ENCODE measurements at places on chromosomes 12 and 14.

DNA sequence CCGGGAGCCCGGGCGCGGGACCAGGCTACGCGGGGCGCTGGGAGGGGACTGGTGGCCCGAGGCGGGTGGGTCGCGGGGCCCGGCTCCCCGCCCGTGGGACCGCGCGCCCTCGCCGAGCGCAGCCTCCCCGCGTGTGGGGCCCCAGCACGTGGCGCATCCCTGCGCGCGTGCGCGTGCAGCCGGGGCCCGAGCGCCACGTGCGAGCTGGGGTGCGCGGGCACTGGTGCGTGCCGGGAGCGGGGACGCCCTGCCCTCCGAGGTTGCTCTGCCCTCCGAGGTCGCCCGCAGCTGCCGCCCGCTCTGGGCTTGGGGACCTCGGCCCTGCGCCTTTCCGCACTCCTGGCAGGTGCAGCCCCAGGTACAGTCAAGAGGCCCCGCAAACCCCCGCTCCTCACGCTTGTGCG lies 365 bp upstream of the CCDC88C start:
- no peak for DNase-seq

- DNase-seq = no peak
Measured at GRCh38 chr14:65377576-65377975, 35.0 kb upstream of the FUT8 start.

- DNase-seq = peak; percentile 37
Measured at GRCh38 chr14:100654814-100655740, 67.9 kb upstream of the BEGAIN start.

GRCh38 chr12:95224202-95225170 lies 6.9 kb downstream of the VEZT start:
- DNase-seq = no peak

DNA sequence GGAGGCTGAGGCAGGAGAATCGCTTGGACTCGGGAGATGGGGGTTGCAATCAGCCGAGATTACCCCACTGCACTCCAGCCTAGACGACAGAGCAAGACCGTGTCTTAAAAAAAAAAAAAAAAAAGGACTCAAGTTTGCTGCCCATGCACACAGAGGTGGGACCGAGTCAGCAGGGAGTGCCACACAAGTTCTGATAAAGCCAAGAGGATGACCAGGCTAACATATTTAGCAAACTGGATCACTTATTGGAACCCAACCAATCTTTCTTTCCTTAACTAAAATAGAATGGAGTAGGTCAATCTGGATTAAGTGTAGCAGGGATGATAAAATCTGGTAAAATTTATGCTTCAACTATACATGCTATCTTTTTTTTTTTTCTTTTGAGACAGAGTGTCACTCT lies 190.4 kb upstream of the FOXN3 start:
- no peak for DNase-seq

GRCh38 chr14:59354666-59355065 lies 110.5 kb downstream of the GPR135 start:
- no peak for DNase-seq

- no peak for DNase-seq
Measured at GRCh38 chr12:44777044-44777443, 99.1 kb downstream of the NELL2 start.

- no peak for DNase-seq
Measured at GRCh38 chr14:20490563-20490962, 14.8 kb upstream of the RNASE10 start.

GRCh38 chr12:75974323-75975187 lies 57.0 kb downstream of the PHLDA1 start:
- no peak for DNase-seq

DNA sequence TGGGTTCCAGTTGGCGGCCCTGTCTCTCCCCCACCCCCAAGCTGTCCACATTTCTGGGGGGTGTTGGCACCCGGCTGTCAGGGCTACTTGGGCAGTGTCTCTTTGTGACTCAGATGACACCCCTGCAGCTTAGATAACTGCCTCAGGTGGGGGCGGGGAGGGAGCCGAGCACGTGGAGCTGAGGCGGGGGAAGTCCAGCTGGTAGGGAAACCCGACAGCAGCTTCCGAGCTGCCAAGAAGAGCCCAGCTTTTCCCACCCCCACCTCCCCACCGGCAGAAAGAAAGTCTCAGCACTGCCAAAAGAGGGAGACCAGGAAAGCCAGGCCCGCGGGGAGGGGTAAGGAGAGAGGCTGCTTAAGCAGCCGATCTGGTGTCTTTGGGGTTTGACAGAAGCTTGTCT lies 1.4 kb downstream of the LRTM2 start:
- DNase-seq = no peak

GRCh38 chr12:7229741-7230140 lies 40.3 kb downstream of the PEX5 start:
- no peak for DNase-seq

DNA sequence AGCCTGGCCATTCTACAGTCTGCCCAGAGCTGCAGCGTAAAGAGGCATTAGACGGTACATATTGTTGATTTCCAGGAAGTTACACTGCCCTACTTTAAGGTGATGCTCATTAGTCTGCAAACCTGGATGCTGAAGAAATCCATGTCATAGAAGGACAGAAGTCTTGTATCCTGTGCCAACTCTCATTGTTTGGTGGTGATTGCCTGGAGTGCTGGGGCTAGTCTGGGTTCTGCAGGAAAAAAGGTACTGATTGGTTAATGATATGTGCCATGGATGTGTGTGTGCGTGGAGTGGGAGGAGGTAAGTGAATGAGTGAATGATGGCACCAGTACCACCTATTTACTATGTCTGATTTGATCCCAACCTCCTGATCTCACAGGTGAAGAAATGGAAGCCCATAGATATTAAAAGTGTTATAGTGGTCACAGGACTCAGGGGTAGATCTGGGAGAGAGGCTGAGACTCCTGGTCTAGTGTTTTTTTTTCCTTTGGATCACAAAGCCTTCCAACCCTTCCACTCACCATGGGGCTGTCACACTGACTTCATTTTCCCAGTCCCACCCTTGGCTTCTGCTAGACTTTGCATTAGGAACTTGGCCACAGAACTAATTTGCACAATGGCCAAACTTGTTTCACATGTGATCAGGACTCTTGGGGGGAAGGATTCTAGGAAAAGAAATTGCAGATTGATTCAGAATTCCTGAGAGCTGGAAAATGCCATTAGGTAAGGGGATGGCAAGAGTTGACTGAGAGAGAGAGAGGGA lies 96.1 kb downstream of the TMX1 start:
- DNase-seq = no peak

DNA sequence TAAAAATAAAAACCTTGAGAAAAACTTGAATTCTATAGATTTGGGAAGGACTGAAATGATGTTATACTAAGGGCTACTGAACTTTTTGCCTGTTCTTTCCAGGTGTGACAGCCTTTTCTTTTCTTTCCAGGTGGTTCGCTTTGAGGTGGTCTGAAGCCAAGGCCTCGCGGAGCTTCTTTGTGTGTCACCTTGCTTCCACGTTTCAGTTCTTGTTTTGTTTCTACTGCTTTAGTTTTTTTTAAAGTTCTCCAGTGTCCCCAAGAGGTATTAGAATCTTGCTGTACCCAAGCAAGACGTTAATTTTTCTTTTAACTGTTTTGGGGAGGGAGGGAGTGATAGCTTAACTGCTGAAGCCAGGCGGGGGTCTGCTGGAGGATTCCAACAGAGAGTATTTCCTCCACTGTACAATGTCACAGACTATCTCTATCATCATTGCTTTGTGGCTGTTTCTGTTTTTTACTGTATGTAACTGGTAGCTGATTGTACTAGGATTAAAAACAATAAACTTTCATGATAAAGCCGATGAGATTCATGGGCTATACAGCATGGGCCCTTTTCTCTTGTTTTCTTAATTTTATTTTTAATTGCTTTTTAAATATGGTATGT lies 40.2 kb downstream of the PROX2 start:
- no peak for DNase-seq

- no peak for DNase-seq
Measured at GRCh38 chr12:112535637-112536366, 117.1 kb downstream of the PTPN11 start.

DNA sequence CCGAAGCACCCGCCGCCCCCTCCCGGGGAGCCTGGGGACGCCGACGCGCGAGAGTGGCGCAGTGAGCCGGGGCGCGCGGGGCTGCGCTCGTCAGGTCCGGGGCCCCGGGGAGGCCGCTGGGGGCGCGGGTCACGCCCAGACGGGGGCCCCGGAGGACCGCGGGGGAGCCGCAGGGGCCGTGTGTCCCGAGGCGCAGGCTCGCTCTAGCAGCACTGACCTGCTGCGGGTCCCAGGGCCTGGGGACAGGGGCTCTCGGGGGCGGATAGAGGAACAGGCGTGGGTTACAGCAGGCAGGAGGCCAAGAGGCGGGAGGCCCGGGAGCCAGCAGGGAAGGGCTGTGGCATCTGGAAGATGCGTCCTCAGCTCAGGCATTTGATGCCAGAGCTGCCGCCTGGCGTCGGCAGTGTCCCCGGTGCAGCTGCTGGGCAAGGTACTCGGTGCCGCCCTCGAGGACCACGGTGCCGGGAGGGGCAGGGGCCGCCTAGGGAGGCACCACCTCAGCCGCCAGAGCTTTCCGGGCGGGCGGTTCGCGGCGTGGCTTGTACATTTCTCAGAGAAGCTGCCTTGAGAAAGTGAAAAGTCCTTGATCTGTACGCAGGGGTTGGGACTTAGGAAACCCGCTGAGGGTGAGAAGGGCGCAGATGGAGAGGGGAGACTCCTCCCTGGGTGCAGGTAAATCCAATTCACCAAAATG lies 1.2 kb downstream of the WNT5B start:
- no peak for DNase-seq

DNA sequence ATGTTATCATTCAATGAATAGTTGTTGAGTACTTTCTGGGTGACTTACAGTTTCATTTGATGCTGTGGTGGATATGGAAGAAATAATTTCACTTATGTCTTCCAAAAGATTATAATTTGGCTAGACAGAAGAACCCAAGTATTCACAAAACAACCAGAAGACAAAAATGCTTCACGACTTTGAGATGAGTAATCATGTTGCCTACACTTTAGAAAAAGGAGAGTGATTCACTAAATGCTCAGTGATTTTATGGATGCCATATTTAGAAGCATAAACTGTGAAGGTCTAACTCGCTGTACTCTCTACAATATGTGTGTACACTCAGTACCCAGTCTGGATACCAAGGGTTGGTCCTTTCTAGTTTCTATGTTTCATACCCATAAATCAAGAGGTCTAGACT lies 101.3 kb upstream of the E2F7 start:
- DNase-seq = no peak

- no peak for DNase-seq
Measured at GRCh38 chr12:110796952-110797351, 49.8 kb upstream of the CCDC63 start.

DNA sequence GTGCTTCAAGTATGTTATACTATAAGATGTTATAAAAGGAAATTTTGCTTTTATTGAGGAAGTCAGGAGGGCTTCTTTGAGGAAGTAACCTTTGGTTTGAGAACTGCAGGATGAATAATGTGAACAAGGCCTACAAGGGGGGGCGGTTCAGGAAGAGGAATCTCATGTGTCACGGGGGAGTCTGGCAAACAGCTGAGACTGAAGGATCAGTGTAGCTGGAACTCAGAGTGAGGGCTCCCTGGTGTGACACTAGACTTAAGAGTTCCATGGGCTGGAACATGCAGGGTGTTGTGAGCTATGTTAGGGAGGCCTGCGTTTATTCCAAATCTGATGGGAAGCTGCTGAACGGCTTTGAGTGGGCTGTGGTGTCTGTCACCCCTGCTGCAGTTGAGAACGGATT lies 62.3 kb downstream of the UNC79 start:
- DNase-seq = no peak

DNA sequence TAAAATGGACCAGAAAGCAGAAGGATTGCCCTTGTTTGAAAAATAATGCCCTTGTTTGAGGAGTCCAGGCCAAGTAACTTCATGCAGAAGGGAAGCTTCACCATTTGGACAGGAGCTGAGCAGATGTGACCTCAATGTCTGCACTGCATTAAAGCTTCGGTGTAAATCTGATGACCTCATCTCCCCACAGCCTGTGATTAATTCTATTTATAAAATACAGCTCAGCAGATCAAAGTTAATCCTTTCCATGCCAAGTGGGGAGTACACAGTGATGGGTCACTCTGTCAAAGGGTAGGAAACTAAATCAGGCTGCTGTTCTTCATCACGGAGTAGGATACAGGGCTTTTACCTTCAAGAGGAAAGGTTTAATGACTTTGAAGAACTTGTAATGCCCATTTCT lies 533.7 kb downstream of the RPS29 start:
- DNase-seq = no peak

GRCh38 chr14:87628129-87628528 lies 364.9 kb downstream of the GALC start:
- DNase-seq = no peak

DNA sequence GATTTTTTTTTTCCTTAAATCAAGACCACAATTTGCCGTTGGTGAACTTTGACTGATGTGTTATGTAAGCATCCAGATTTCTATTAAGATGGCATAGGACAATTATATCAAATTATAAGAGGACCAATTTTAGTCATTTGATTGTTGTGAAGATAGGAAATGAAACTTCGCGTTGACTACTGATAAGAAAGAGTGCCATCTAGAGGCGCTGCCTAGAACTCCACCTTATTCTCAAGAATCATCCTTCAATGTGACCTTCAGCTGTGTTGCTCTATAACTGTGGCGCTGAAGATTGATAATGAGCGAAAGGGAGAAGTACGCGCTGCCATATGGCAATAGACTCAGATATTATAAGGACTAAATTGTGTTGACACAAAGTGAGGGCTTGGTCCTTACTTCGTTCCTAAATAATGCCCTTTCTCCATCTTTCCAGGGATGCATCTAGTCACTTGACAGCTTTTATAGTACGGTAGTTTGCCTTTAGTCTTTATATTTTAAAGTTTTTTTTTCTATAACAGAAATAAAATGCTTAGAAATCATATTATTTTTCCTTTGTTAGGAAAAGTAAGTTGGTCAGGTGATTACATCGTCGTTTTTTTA lies 350.8 kb upstream of the STXBP6 start:
- DNase-seq = peak; percentile 9

- no peak for DNase-seq
Measured at GRCh38 chr14:69349091-69349777, 48.9 kb downstream of the ERH start.

DNA sequence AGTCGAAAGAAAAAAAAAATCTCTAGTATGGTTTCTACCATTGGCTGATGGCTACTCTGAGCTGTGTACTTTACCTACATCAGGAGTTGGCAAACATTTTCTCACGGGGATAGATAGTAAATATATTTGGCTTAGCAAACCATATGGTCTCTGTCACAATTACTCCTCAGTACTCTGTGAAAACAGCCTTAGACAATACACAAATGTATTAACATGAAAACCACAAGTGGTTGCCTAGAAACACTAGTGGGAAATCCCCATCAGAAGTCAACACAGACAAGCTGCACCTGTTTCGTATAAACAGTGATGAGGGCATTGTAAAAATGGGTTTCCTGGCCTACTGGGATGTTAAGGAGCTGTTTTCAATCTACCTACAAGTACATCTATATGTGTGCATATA lies 84.6 kb upstream of the NAV3 start:
- no peak for DNase-seq

GRCh38 chr14:76755610-76756370 lies 5.5 kb upstream of the VASH1 start:
- no peak for DNase-seq

- no peak for DNase-seq
Measured at GRCh38 chr12:102971227-102971626, 13.8 kb downstream of the ASCL1 start.
